ENCODE measurements at places on chromosomes 2 and 18.

DNA sequence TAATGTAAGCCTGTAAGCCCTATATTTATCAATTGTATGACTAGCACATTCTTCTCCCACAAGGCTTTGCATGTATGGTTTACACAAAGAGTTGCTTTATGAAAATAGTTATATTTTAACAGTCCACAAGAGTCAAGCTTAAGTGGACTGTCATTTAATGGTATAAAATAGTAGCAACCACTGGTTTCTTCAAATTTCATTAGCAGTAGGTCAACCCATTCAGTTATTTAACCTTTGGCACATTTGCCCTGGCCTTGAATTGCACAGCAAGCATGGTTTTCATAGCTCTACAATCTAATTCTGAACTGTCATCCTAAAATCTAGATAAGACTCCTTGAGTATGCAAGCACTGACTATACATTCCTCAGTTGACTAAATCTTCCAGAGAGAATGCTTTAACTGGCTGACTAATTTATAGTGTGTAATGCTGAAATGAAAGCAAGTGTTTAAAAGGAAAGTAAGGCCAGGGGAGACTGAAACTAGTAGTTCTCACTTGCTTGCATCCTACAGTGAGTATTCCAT, 1.8 kb downstream of the DPP4 start:
- DNase-seq: no peak

GRCh38 chr18:50869150-50869549, 9.8 kb upstream of the ME2 start:
- DNase-seq: no peak

- DNase-seq: no peak
Measured at GRCh38 chr2:134119117-134119712, 134.7 kb upstream of the MGAT5 start.

DNA sequence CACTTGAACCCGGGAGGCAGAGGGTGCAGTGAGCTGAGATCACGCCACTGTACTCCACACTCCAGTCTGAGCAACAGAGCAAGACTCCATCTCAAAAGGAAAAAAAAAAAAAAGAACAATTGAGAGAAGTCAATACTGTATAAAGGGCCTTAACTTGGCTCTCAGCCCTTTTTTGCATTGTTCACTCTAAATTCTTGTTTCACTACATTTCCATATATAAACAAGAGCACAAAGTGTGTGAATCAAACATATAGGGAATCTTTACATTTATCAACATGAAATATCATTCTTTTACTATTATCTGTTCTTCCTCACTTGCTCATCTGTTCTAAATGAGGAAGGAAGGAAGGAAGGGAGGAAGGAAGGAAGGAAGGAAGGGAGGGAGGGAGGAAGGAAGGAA, 90.8 kb downstream of the AP1S3 start:
- DNase-seq: no peak

DNA sequence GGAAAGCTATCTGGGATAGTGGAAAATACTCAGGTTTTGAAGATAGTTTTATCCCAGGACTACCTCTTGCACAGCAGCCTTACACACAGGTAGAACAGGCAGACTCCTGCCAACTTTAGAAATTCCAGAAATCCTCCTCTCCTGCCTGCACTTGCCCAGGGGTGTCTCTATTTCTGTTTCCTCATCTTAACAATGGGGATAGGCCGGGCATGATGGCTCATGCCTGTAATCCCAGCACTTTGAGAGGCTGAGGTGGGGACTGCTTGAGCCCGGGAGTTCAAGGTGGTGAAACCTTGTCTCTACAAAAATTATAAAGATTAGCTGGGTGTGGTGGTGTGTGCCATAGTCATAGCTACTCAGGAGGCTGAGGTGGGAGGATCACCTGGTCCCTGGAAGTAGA, 117.0 kb upstream of the ARL5A start:
- DNase-seq: no peak

GRCh38 chr18:13175754-13176210, 42.8 kb upstream of the LDLRAD4 start:
- no peak for DNase-seq

- DNase-seq: no peak
Measured at GRCh38 chr2:37851828-37852584, 73.1 kb upstream of the RMDN2 start.

- DNase-seq: no peak
Measured at GRCh38 chr2:171185941-171186340, 25.2 kb upstream of the TLK1 start.

GRCh38 chr18:56173542-56174220, 464.7 kb downstream of the TXNL1 start:
- DNase-seq: no peak

DNA sequence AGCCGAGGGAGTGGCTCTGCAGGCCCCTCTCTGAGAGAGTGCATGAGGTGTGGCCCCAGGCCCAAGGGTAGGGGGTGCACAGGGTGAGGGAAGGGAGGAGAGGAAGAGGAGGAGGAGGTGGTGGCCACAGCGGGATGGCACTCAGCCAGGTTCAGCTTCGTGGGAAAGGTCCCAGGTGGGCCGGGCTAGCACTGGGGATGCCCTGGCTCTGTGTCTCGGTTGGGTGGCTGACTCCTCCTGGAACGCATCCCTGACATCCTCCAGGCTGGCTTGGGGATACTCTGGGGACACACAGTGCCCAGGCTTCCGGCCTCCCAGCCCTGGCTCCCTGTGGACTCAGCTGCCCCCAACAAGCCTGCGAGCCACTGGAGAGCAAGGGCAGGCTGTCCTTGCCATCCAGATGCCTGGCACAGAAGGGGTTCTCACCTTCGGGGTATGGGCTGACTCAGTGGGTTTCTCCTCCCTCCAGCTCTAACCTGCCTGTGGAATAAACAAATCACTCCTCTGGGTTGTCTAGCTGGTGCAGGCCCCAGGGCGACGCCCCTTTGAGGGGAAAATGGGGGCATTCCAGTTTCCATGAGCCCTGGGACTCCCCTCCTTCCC, 582 bp upstream of the ZAP70 start:
- no peak for DNase-seq

DNA sequence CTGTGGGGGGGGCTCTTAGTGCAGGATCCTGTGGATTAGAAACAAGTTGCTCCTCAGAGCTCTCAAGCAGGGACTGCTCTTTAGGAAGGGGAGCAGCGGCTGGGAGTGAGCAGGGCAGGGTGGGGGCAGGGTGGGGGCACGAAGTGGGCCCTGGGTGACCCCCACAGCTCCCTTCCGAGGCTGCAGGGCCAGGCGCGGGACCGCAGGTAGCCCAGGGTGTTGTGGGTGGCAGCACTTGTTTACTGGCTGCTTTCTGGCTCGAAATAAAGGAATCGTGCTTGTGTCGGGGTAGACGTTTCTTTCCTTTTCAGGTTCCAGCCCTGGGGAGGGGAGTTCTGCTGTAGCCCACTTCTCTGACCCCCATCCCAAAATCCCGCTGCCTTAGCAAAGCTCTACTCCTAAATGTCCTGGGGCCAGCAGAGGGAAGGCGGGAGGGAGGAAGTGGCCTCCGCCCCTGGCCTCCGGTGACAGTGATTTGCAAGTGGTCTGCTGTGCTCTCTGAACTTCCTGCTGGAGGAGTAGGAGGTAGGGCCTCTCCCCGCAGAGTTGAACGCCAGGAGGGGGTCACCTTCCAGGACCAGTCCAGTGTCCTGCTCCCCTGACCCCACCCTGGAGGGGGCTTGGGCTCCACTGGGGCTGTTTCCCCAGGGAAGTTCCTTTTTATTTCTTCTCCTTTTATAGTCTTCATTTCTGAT, 8.3 kb downstream of the NEU4 start:
- no peak for DNase-seq

GRCh38 chr2:42141687-42142546, 27.2 kb upstream of the EML4 start:
- no peak for DNase-seq

All from thoracic aorta (tissue), 2 donors.